Myometrial cell (primary cell): ENCODE measurements at places on chromosomes 6 and 20. TPM values are rescaled to one million over a fixed set of nuclear protein-coding genes. Genes with fewer than 3 reads are reported as not detected.

The CD83 gene
- 1.7 and 3.7 TPM in 2 replicates for total RNA-seq

The SLC35D3 gene
- total RNA-seq = not detected in 2 replicates

The C6orf15 gene
- total RNA-seq = not detected in 2 replicates

The STX7 gene
- 16.4 and 21.1 TPM in 2 replicates for total RNA-seq

The C6orf141 gene
- total RNA-seq = 7.5 and 7.6 TPM in 2 replicates

The C6orf58 gene
- not detected in 2 replicates for total RNA-seq

The SEC23B gene
- 56.2 and 69.3 TPM in 2 replicates for total RNA-seq

The ZC2HC1B gene
- total RNA-seq = not detected in 2 replicates

The C2 gene
- total RNA-seq = 1.4 and 2.0 TPM in 2 replicates

The OR12D3 gene
- not detected in 2 replicates for total RNA-seq

The MAP7 gene
- 0.18 and 0.29 TPM in 2 replicates for total RNA-seq

The KCNK5 gene
- not detected in 2 replicates for total RNA-seq

The CYP24A1 gene
- not detected in 2 replicates for total RNA-seq

The TMEM244 gene
- not detected in 2 replicates for total RNA-seq

The DOK5 gene
- total RNA-seq = 0.29 and 0.35 TPM in 2 replicates

The UNC5CL gene
- total RNA-seq = not detected in 2 replicates

The RBCK1 gene
- 111 and 128 TPM in 2 replicates for total RNA-seq

The HLA-DOA gene
- total RNA-seq = not detected in 2 replicates
